ENCODE measurements at places on chromosomes 3 and 15.

- no peak for DNase-seq
These were observed 93.4 kb downstream of the THRB start for GRCh38 chr3:24401090-24401810.

- no peak for DNase-seq
These were observed 113.1 kb downstream of the TGFBR2 start for GRCh38 chr3:30719536-30719935.

DNA sequence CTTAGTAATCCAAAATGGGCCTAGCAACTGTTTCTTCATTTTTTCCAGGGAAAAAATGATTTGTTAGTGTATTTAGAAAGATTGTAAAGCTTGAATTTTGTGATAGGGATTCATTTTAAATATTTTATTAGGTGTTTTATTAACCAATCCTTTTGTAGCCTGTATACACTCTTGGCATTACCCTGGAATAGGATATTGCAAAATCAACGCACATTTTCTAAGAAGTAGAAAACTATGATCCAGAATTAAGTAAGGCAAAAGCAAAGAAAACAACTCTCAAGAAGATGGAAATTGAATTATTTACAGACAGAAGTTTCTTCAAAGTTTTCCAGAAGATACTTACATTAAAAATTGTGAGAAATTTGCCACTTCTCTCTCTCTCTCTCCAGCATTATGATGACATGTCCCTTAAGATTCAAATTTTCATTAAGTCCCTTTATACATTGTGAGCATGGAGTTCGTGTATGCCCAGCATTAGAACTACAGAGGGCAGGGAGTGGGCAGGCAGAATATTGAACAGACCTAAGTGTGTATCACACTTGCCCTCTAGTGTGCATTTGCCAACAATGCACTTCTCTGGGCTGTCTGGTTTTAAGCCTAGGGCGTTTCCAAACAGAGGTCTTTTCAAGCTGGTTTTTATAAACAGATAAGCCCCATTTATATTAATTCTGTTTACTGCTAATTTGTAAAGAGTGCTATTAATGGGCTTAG is 28.5 kb upstream of the CMSS1 start:
- DNase-seq, result peak; percentile 63

DNA sequence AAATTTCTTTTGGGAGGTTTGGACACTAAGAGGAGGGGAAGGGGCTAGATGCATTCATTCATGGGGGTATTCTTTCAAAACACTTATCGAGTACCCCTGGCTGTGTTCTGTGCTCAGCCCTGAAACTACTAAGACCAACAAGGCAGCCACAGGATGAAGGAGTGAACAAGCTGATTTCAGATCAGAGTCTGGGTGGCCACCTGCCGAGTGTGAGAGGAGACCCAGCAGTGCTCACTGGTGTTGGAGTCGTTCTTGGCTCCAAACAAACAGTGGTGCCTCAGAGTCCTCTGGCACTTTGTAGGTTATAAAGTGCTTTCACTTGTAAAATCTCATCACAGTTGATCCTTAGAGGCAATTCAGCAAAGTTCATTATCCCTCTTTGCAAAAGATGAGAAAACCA is 48.8 kb upstream of the CMTM8 start:
- no peak for DNase-seq

GRCh38 chr3:149933858-149934257 is 36.8 kb downstream of the PFN2 start:
- no peak for DNase-seq

GRCh38 chr3:95254758-95255157 is 1191.9 kb downstream of the NSUN3 start:
- no peak for DNase-seq

Data from iPS-NIHi11 (cell line).